Esophagus squamous epithelium (tissue), 5 donors: ENCODE measurements at places on chromosomes 13 and 19.

- DNase-seq, result no peak
These were observed 1158.5 kb downstream of the PCDH9 start for GRCh38 chr13:66071608-66072007.

- peak; percentile 79 for DNase-seq
These were observed 5.8 kb upstream of the TPM4 start for GRCh38 chr19:16070366-16070990.

DNA sequence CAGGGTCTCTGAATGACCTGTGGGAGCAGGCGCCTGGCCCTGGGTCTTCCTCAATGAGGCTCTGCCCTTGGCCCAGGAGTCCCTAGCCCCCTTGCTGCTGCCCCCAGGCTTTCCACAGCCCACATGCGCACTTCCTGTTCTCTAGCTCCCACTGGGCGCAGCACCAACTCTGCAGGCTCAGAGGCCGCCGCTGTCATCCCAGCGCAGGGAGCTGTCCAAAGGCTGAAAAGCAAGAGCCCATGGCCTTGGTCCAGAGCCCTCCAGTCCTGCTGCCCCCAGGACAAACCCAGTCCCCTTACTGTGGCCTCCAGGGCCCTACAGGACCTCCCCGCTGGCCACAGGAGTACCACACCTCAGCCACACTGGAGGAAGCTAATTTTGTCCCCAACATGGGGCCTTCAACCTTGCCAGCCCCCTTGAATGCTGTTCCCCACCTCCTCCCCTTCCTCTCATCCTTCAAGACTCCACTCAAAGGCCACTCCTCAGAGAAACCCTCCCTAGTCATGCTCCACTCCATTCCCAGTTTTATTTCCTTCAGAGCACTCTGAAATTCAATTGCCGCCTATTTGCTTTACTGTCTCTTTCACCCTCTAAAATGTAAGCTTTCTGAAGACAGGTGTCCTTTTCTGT lies 8.0 kb upstream of the POU2F2 start:
- DNase-seq, result no peak

- DNase-seq, result no peak
These were observed 747.3 kb downstream of the PCDH9 start for GRCh38 chr13:66482836-66483235.

DNA sequence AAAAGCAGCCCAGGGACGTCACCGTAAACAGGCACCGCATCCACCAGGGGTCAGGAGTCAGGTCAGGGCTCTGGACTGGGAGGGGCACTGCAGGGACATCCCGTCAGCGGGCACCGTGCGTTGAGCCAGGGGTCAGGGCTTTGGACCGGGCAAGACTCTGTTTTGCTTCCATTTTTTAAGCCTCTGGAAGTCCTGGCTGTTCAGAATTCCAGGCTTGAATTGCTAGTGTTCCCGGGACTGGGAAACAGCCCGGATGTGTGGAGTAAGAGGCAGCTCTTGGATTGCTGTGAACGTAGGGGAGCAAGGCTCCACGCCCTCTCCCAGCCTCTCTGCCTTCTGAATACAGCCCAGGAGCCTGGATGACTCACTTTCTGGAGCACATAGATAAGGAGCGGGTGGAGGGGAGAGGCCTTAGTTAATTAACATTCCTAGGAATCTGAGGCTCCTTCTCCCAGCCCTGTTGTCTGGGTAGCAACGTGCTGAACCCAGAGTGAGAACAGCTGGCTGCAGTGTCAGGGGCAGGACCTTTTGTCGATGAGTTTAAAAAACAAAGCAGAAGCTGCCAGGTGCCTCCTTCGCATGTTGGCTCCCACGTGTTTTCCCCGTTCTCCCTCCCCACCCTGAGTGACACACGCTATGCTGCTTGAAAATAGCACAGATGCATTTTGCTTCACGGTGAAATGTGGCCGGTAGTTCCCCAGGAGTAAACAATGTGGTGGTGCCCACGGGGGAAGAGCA lies 21.9 kb downstream of the ATP11A start:
- no peak for DNase-seq

- DNase-seq, result no peak
These were observed 1.7 kb downstream of the ATP13A1 start for GRCh38 chr19:19661675-19662251.

DNA sequence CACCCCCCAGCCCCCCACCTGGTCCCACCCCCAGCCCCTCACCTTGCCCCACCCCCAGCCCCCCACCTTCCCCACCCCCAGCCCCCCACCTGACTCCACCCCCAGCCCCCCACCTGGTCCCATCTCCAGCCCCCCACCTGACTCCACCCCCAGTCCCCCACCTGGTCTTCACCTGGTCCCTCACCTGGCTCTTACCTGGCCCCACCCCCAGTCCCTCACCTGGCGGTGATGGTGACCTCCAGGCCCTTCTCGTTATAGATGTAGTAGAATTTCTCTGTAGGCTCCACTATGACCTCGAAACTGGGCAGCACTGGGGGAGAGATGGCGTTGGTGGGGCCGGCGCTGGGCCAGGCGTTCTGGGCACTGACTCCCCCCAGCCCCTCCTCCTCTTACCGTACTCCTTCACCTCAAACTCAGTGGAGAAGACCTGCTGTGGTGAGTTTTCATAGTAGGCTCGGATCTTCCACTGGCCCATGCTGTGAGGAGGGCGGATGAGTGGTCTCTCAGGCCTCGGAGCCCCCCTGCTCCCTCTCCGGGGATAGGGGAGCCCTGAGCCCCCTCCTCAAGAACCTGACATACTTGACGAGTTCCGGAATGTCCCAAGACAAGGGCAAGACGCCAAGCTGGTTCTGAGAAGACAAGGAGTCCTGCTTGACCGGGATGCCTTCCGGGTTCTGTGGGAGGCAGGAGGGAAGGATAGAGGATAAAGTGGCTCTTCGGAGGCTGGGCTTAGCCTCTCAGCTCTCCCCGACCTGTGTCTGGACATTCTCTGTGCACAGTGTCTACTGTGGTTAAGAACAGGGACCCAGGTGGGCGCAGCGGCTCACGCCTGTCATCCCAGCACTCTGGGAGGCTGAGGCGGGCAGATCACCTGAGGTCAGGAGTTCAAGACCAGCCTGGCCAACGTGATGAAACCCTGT lies 6.4 kb downstream of the C3 start:
- no peak for DNase-seq

GRCh38 chr19:51821456-51821855 lies 26.5 kb downstream of the FPR3 start:
- DNase-seq, result no peak

DNA sequence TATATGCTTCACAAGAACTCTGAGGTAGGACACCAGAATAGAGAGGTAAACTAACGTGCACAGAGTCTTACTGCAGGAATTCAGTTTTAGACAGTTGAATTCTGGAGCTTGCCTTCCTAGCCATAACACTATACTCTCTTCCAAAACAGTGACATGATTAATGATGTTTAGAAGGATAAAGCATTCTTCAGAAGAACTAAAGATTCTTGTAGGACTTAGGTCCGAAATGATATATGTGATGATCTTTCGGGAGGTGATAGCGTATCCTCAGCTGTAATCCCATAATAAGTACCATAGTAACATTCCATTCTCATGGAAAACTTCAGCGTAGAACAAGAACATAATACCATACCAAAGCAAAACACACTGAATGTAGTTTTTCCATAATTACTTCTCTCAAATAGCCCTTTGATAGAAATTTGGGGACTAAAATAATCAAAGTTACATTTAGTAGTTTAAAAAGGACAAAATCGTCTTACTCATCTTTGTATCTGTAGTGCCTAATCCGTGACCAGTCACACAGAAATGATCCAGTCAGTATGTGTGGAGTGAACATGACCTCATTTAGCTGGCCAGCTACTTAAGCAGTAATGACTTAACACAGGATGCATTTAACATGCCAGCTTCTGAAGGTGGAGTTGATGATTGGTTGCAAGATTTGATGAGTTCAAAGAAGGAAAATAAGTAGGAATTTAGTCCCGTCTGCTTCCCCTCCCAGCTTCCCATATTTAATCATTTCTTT lies 38.4 kb downstream of the PIBF1 start:
- DNase-seq, result no peak

GRCh38 chr19:33906578-33907335 lies 110.1 kb downstream of the KCTD15 start:
- DNase-seq, result no peak

- DNase-seq, result no peak
These were observed 1.1 kb upstream of the CALR start for GRCh38 chr19:12937093-12937926.

GRCh38 chr19:8057545-8058270 lies 5.1 kb downstream of the CCL25 start:
- DNase-seq, result no peak

DNA sequence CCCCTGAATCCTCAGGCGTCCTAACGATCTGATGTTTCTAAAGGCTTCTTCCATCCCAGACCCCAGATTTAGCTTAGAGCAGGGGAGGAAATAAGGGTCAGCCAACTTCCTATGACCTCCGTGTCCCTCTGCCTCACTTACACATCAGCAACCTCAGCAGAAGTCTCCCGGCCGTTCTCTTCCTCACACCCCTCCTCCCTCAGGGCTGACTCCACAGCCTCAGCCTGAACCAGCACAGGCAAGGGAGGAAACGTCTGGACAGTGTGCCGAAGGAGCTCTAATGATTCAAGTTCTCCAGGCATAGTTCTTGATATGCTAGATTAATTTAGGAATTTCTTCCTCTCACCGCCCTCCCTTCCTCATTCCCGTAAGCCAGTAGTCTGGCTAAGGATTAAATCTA lies 121.4 kb downstream of the NUFIP1 start:
- no peak for DNase-seq

GRCh38 chr19:21626091-21626490 lies 120.7 kb downstream of the ZNF429 start:
- DNase-seq, result no peak

DNA sequence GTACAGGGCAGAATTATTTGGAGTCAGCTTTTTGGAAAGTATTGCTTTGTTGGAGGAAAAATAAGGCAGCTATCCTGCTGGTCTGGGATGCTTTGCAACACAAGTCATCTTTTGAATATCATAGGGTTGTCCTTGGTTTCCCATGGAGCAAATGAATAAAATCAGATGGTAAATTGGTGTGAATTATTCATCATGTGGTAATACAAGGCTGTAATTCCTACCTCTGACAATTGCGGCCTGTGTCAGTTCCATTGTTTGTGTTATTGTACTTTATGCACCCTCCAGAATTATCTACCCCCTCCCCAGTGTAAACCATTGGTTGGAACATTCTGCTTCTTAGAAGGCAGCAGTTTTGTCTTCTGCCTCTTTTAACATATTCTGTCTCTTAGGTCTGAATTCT lies 46.2 kb downstream of the RNASEH2B start:
- DNase-seq, result no peak

GRCh38 chr13:32107474-32107873 lies 75.9 kb downstream of the FRY start:
- no peak for DNase-seq

DNA sequence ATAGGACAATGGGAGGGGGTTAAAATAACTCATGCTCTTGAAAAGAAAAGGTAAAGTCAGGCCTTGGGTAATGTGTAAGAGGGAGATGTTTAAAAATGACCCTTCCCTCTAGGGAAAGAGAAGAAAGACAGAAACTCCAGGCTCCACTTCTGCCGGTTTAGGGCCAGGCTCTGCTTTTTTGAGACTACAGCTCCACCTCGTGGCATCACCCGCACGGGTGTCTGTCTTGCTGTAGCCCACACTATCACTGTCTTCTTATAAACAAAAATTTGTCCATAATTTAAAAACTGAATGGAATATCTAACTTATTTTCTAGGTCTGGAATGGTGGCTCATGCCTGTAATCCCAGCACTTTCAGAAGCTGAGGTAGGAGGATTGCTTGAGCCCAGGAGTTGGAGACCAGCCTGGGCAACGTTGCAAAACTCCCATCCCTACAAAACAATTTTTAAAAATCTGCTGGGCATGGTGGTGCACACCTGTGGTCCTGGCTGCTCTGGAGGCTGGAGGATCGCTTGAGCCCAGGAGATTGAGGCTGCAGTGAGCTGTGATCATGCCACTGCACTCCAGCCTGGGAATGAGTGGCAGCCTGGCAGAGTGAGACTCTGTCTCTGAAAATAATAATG lies 65.1 kb upstream of the GTF3A start:
- no peak for DNase-seq

- DNase-seq, result no peak
These were observed 627.7 kb downstream of the FGF9 start for GRCh38 chr13:22298530-22298929.

- DNase-seq, result no peak
These were observed 20.7 kb downstream of the ZNF844 start for GRCh38 chr19:12085074-12085818.

GRCh38 chr13:67642657-67643056 lies 412.5 kb upstream of the PCDH9 start:
- no peak for DNase-seq

DNA sequence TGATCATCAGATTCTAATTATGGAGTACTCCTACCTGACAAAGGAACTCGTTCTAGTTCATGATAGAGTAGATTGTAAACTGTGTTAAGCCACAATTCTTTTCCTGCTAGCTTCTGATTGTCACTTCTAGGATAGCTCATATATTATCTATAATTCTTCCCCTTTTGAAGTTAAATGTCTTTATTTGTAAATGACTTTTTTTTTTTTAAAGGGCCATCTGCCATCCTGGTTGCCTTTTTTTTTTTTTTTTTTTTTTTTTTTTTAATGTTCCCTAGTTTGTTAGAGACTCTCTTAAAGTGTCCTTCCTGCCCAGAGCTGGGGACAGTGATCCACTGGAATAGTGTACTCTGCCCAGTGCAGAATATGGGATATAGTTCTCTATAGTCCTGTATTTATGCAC lies 4.3 kb downstream of the CHAMP1 start:
- DNase-seq, result no peak

- DNase-seq, result no peak
These were observed 78.0 kb upstream of the OXGR1 start for GRCh38 chr13:97072297-97072696.

- no peak for DNase-seq
These were observed 34.4 kb upstream of the ZNF808 start for GRCh38 chr19:52492994-52493470.

DNA sequence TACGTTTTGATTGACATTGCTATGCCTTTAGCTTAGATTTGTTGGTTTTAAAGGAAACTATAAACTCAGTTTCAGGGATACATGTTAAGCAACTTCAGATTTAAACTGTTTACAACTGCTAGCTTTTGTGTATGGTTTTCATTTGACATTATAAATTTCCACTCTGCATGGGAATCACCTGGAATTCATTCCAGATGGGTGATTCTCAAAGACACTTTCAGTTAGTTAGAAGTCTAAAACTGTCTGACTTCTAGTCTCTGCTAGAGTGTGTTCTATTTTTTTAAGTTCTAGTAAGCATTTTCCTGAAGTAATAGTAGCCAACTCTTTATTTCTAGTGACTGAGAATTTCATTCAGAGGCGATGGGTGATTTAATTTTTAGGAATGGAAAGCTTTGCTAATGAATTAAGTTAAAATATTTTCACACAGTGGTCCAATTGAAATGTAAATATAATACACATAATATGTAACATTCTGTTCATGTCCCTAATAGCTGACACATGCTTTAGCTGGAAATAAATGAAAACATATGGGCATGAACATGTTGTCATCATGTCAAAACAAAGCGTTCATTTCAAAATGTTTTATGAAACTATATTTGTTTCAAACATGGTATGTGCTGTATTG lies 58.3 kb upstream of the CSNK1A1L start:
- no peak for DNase-seq

- no peak for DNase-seq
These were observed 10.5 kb downstream of the MYCBP2 start for GRCh38 chr13:77316430-77316829.
